ENCODE measurements at places on chromosomes 16 and 17.

GRCh38 chr17:55159251-55159650, 105.5 kb upstream of the HLF start:
- peak; percentile 58 for DNase-seq

GRCh38 chr17:53724726-53725125, 98.0 kb upstream of the KIF2B start:
- DNase-seq = no peak

DNA sequence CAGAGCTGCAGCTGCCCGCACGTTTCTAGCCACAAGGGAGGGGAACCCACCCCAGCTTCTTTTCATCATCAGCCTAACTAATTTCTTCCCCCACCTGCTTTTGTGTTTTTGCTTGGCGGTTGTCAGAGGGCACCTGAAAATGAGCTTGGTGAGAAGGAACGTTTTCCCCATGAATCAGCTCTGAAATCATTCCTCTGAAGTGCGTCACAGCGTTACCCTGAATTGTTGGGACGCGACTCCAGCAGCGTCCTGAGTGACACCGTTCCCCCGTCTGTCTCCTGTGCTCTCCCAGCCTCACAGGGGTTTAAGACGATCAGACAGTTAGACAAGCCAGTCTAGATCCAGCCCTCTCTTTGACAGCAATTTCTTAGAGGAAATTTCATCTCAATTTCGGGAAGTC, 722.9 kb upstream of the EEF2KMT start:
- DNase-seq = no peak

DNA sequence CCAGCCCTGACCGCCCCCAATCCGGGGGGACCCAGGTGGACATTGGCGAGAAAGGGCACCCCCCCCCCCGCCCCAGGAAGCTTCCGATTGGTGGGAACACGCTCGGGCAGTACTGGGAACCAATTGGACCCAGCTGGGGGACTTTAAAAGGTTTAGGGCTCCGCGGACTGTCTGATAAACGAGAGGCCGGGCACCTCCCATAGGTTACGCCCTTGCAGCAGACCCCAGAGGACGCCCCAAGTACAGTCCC, 245 bp downstream of the TMEM256 start:
- no peak for DNase-seq

All from IMR-90 (cell line).